ENCODE measurements at places on chromosomes 11 and 22.

- no peak for DNase-seq
Measured at GRCh38 chr11:35190804-35191348, 51.9 kb downstream of the CD44 start.

GRCh38 chr11:8805296-8805695 lies 105.7 kb upstream of the AKIP1 start:
- DNase-seq, result no peak

DNA sequence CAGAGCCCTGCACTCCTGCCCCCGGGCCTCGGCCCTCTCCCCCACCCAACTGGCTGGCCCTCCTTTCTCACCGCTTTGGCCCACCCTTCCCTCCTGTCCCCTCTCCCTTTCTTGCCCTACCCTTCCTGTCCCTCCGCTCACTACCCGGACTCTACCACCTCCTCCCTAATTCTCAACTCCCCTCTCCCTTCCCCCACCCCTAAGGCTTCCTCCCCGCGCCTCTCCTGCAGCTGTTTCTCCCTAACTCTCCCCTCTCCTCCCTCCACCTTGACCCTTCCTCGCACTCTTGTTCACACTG lies 421 bp downstream of the SLC15A3 start:
- no peak for DNase-seq

DNA sequence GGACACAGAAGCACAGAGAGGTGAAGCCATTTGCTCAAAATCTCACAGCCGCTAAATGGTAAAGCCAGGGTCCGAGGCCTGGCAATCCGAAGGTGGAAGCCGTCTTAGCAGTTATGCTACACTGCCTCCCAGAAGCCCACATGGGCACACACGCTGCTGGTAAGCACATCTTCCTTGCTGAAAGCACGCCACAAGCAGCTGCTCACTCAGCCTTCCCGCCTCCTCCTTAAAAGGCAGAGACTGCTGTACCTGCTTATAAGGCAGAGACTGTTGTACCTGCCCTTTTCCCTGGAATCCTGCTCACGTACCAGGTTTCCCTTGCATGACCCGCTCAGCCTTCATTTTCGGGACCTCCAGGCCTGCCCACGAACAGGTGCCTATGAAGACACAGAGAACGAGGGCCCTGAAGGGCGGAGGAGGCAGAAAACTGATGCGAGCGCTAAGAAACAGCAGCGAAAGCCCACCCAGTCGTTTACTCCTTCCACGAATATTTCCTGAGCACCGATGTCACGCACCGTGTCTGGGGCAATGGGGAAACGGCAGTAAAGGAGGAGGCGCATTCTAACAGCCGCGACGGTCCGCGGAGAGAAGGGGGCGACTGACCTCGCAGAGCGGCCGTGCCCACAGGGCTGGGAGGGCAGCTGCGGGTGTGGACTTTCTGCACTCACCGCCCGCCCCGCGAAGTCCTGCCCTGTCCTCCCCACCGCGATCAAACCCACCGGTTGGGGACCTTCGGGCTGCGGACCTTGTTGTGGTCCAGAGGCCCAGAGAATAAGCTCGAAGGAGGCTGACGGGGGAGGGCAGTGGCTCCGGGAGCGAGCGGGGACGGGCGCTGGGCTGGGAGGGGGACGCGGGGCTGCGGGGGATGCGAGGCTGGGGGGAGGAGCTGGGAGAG lies 13.0 kb downstream of the SPATA19 start:
- DNase-seq, result no peak

DNA sequence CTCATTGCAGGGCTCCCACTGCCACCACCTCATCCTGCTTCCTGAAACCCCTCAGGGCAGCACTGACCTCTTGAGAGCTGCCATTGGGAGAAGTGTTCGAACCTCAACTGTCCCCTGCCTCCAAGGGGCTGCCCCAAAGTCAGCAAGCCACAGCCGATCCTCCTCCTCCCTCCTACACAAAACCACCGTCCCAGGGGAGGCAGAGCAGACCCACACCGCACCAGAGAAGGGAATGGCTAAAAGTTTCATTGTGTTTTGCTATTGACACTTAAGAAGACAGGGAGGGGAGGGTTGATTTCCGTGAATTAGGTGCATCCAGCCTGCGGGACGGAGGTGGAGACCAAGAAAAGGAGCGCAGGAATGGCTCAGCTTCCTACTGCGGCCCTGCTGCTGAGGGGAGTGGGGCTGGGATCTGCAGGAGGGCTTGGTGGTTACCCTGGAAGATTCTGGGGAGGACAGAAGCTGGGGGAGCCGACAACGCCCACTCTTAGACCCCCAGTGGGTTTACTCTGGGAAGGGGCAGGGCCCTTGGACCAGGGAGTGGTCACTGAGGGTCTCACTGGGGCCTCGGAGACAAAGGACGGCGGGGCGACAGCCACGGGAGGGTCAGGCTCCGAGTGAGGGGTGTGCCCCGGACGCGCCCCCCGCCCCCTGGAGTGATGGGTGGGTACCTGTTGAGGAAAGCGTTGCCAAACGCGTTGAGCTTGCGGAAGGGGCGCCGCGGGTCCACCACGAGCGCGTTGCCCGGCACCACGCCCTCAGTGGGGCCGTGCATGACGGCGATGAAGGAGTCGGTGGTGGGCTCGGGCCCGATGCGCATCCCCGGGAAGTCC lies 815 bp downstream of the EHD1 start:
- DNase-seq, result no peak

DNA sequence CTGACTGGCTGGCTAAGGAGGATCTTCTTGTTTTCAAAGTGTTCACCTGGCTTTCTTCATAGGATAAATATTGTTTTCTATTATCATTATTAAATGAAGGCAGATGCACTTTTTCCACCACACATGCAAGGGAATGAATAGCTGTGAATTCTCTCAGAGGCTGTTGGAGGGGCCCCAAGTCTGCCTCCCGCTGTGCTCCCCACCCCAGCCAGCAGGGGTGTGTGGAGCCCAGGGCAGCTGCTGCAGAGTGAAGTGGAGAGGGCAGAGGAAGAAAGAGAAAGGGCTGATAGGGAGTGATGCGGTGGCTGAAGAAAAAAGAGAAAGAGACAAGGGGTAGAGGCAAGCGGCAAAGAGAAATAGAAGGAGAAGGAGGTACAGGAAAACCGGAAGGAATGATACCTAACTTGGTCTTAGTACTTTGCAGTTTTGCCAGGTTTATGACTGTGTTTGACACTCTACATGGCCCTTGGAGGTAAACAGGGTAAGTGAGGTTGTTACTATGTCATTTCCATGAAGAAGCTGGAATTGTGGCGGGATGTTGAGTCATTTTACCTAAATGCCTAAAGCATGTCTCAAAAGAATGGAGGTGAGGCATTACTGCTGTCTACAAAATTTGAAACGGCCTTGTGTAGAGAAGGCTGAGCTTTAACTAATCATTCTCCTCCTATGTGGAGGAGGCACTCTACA lies 145.7 kb upstream of the B3GAT1 start:
- no peak for DNase-seq

DNA sequence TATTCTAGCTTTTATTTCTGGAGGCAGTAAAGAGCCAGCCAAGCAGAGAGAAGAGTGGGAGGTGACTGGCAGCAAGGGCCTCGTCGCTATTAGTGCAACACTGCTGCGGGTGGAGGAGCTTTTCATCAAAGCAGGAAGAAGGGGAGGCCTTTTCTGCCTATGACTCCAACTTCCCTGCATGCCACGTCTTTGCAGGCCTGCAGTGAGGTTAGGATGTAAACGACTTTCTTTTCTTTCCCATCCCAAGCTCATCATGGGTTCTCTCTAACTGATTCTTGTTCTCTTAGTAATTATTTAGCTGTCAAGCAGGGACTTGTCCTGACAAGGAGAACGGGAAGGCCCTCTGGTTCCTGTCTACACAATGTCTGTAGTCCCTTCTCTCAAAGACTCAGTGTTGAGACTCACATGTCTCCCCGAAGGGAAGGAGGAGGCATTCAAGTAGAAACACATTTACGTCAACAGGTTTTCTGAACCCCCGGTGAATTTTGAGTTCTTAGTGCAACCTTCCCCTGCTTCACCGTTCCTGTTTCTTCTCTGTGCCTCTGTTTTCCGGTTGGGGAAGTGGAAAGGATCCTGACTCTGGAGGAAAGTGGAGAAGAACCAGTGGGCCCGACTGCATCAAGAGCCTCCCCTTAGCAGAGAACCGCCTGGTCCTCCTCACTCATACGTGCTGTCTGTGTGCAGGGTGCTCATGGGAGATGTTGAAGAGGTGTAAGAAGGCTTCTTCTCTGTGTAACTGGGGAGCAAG lies 56.9 kb downstream of the PACS1 start:
- peak; percentile 64 for DNase-seq

DNA sequence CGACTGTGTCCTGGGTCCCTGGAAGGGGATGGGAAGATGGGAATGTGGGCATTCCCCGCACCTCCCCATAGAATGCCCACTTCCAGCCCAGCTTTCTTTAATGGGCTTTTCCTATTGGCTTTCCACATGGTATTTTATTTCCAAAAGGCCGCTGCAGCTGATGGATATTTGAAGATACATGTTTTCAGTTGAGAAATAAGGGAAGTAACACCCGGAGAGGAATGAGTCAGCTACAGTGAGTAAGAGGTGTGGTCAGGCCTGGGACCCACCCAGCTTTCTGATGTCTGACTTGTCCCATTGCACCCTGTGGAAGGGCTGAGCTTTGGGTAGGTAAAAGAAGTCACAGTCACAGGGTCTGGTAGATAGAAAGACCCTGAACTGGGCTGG lies 476.9 kb downstream of the MIAT start:
- DNase-seq, result peak; percentile 79

DNA sequence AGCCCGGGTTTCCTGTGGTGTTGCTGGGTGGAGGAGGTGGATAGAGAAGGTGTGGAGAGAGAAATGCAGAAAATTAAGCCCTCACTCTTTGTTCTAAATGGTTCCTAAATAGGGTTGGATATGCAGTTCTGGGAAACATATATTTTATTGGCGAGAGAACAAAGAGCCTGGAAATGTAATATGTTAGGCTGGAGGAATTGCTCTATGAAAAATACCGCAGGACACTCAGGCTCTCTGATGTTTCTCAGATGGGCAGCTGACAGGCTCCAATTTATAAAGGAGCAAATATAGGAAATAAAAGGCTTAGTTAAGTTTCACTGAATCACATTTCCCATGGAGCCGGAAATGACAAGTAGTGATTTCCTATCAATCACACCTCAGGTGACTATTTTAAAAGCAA lies 428.0 kb downstream of the TMEM135 start:
- DNase-seq, result no peak

DNA sequence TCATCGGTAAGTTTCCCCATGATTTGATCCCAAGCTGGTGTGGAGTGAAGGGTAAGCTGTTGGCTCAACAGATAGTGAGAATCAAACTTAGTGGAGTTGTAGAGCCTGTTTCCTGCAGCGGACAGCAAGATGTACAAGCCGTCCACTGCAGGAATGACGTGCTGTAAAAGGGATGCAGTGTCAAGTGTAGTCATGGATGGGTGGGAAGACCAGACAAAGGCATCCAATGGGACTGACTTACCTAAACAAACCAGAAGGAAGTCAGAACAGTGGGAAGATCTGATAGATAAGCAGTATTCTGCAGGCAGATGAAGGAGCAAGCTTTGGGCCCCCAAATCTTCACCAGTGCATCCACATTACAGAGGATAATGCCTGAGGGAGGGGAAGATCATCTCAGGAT lies 8.8 kb downstream of the ZBTB16 start:
- no peak for DNase-seq

- no peak for DNase-seq
Measured at GRCh38 chr11:92482492-92483060, 258.0 kb downstream of the FAT3 start.

GRCh38 chr11:90593099-90593498 lies 370.2 kb upstream of the CHORDC1 start:
- no peak for DNase-seq

DNA sequence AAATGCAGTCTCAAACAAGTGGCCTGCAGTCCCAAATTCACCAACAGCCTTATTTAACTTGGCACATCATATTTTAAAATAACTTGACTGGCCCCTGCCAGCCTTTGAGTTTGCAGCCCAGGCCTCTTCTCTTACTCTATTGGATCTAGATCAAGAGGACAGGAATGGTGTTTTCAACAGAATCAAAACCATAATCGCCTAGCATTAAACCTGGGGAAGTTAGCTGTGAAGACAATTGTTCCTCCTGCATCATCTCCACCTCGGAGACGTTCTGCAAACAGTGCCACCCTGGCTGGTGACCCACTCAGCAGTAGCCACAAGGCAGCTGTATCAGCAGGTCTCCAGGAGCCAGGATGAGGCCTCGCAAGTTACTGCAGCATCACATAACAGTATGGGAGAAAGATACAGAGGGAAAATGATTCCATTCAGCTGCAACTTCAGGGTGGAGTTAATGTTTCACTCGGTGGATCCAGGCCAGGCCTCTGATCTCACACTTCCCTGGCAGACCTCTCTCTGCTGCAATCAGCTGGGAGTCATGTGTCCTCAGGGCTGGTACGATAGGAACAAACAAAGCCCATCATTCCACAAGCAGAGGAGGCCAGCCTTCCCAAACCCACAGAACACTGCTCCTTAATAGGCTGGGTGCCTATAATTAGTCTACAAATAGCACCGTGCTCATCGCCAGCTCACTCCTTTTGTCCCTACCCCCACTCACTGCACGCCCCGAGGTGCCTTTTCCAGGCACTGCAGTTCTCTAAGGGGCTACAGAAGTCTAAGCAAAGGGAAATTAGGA lies 18.6 kb upstream of the SCN2B start:
- DNase-seq, result peak; percentile 75

DNA sequence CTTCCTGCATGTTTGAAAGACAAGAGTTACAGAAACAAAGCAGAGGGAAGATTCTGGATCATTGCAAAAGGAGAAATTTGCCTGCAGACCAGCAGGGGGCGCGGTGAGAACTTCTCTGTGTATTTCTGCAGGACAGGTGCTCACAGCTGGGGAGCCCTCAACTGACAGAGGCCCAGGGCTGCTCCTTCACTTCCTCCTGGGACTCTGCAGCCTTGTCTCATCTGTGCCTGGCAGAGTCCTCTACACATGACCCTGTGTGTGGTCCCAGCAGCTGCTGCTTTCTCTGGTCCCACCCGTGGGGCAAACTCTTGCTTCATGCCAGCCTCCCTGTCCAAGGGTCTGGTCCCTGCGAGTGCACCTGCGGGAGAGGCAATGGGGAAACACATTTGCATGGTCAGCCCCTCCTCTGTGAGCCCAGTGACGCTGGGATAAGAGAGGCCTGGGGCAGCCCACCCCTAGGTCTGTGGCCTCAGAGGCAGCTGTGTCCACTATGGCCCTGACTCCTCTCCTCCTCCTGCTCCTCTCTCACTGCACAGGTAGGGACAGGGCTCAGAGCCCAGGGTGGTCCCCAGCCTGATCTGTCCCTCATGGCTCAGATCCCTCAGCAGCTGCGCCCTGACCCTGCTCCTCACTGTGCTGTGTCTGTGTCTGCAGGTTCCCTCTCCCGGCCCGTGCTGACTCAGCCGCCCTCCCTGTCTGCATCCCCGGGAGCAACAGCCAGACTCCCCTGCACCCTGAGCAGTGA lies 43.2 kb upstream of the VPREB1 start:
- peak; percentile 12 for DNase-seq

GRCh38 chr11:8863838-8864237 lies 47.2 kb upstream of the AKIP1 start:
- DNase-seq, result peak; percentile 66

DNA sequence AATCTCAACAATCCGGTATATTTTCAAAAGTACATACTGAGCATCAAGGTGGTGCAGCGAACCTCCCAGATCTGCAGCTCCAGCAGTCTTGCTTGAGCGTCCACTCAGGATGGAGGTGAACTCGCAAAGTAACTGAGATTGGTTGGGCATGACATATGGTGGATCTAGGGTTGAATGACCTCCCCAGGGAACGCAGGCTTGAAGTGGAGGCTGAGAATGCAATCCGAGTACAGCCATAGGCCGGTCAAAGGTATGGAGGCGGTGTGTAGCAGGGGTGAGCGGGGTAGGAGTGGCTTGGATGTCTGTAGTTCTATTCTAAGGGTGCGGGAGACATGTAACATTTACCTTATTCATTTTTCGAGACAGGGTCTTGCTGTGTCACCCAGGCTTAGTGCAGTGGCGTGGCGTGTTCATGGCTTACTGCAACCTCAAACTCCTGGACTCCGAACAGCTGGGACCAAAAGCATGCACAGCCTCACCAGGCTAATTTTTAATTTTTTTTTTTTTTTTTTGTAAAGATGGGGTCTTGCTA lies 631 bp upstream of the C22orf39 start:
- peak; percentile 43 for DNase-seq
